ENCODE measurements at places on chromosomes 7 and 10.

DNA sequence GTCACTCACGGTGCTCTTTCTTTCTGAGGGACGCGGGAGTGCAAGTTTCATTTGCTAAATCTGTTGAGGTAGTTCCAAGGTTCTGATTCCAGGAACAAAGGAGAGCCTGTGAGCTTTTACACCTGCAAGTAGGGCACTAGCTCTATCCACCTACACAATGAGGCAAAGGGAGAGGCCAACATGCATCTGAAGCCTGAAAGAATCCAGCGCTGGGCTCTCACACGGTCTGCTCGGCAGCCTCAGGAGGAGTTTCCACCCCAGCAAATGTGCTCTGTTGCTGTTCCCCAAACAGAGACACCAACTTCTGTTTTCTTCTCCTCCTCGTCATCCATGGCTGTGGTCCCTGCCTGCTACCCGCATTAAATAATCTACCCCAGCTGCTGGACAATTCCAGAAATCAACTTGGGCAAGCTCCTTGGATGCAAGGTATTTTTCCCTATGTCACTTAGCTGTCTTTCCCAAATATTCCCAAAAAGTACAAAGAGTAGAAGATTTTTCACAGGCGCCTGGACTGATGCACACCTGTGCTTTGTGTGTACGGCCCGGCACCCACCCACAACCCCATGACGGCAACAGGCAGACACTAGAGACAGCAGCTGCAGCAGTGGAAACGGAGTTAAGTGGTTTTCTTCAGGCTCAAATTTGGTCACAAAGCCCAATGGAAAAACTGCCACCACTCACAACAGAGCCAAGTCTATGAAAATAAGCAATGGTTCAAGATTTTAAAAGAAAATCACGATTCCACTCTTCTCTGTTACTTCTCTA lies 176.8 kb downstream of the ZMYND11 start:
- DNase-seq = no peak

GRCh38 chr10:3757638-3758490 lies 27.1 kb downstream of the KLF6 start:
- DNase-seq = no peak

DNA sequence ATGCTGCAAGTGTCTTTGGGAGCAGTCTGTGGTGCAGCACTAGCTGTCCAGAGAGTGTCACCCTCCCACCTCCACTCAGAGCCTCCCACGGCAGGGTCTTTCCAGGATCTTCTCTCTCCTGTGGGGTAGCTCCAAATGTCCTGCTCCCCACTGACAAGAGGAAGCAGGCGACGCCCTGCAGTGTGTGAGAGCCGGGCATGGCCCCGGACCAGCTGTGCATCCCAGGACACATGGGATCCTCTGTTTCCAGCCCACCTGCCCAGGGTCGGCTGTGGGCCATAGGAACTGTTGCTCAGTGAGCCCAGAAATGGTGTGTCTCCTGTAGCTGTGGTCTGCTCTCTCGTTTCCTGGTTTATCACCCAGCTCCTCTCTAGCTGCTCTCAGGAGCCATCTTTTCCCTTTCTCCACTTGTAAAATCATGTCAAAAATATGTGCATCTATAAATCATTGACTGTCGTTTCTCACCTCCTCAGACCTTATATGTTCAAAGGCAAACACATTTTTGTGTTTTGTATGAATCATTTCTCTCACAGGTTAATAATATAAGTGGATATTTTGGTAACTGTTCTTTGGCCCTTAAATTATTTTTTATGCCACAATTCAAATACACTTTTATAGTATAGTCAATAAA lies 74.9 kb downstream of the VWC2 start:
- no peak for DNase-seq

DNA sequence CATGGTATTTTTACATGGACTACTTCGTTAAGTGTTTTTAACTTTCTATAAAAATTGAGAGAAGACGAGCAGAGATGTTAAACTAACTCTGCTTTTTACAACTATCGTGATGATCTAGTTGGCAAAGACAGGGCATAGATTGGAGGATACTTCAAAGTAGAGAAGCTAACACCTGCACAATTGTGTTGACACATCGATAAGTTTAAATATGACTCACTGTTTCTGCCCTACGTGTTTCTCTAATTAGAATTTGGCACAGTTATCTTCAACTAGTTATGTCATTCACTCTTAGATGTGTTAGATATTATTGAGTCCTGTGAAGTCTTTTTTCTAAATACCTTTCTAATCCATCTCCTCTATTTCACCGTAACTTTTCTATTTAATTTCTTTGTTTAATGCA lies 68.5 kb upstream of the FERD3L start:
- DNase-seq = no peak

GRCh38 chr10:81104494-81104893 lies 566.8 kb downstream of the SH2D4B start:
- DNase-seq = no peak

- no peak for DNase-seq
These were observed 12.7 kb downstream of the GPRIN2 start for GRCh38 chr10:46543466-46544377.

DNA sequence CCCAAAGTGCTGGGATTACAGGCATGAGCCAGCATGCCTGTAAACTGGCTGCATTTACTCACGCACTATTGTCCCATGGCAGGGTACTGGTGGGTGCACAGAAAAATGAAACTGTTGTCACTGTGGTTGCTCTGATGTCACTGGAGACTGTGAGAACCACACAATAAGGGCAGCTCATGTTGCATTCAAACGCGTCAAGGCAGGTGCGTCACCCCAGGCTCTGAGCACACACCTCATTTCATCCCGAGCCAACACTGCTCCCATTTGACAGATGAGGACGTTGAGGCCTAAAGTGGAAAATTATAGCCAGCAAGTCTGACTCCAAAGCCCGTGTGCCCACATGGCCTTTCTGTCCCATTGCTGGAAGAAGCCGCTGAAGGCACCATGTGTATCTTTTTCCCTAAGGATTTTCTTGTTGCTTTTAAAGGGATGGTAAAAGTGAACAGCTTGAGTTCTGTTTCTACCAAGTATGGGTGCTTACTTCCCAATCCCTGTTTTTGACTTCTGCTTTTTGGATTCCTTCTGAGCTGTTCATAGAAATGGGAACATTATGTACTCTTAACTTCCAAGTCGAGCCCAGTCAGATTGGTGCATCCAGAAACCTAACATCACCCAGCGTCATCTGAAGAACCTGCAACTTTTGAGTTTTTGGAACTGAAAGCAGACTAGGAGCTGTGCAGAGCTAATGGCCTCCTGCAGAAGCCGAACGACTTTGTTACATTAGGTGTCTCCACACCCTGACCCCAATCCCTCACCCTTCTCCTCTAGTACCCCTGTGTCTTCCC lies 60.1 kb upstream of the CARD11 start:
- DNase-seq = no peak

DNA sequence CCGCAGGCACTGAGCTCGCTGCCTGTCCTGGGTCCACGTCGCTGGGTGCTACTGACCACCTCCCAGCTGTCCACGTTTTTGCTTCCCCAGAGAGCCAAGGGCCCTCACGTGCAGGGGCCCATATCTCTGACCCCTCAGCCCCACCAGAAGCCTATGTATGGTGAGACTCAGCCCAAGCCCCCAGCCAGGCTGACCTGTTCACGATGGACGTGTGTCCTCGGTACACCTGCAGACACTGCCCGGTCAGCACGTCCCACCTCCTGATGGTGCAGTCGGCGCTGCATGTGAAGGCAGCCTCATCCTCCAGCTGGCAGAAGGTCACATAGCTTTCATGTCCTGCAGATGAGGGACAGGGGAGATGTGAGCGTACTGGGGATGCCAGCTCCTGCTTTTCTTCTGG lies 9.9 kb downstream of the WDR86 start:
- DNase-seq = no peak

DNA sequence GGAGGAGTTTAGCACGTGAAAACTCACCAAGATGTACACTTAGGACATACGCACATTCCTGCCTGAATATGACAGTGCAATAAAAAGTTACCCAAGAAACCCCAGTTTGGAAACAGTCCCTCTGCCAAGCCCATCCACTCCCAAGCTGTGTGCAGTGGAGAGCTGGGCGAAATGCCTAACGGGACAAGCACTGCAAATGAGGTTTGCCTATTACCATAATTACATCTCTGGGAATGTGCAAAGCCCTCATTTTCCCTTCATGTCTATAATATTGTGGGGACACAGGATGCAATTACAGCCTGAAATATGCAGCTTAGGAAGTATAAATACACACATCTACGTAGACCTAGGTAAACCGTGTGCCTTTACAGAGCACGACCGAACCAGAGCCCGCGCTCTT lies 117.5 kb downstream of the PLXNA4 start:
- no peak for DNase-seq

DNA sequence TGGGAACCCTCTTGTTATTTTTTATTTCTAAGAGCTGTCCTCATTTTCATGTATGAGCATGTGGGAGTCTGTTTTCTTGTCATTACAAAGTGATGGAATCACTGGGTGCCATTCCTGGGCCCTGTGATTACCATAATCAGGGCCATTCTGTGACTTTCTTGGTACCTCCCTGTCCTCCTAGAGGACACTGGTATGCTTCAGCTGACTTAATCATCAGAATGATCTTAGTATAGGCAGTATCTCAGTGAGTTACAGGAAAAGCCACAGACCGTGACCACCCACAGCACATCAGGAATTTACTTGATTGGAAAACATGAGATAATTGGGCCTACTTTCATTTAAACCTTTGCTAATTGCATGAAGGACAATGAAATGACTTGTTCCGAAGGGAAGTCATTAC lies 7.2 kb downstream of the NOM1 start:
- DNase-seq = no peak

DNA sequence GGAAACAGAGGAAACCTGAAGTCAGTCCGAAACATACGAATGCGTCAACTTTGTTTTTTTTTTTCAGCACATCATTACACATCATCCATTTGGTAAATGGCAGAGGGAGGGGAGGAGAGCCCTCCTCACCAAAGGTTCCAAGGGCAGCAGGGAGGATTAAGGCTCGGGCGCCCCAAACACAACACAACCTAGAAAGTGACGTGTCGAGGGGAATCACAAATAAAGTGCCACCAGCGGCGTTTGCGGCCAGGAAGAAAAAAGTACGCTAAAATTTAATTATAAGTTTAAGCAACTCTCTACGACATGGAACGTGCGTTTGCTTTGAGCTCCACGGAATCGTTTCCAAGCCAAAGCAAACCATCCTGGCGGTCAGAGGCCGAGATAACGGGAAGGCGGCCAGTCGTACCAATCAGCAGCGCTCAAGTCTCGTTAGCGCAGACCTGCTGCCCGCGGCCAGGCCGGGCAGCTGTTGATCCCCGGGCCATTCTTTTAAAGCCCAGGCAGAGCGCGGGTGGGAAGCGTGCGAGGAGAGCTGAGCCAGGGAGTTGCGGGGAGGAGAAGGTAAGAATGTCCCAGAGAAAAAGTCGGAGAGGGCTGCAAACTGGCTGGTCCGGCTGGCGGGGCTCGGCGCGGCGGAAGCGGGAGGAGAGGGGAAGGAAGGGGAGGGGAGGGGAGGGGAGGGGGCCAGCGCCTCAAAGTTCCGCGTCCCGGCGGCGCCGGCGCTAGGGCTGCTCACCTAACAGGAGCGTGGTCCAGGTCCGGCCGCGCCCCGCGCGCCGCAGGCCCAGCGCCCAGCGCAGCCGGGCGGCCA lies 719 bp downstream of the DPY19L1 start:
- DNase-seq = peak; percentile 37

GRCh38 chr7:36986511-36986933 lies 262.2 kb upstream of the AOAH start:
- DNase-seq = no peak

- DNase-seq = no peak
These were observed 180.1 kb downstream of the ARID5B start for GRCh38 chr10:62081341-62082270.

GRCh38 chr10:61635932-61636331 lies 26.8 kb upstream of the CABCOCO1 start:
- no peak for DNase-seq

- DNase-seq = no peak
These were observed 61.7 kb downstream of the ICA1 start for GRCh38 chr7:8200316-8200715.

DNA sequence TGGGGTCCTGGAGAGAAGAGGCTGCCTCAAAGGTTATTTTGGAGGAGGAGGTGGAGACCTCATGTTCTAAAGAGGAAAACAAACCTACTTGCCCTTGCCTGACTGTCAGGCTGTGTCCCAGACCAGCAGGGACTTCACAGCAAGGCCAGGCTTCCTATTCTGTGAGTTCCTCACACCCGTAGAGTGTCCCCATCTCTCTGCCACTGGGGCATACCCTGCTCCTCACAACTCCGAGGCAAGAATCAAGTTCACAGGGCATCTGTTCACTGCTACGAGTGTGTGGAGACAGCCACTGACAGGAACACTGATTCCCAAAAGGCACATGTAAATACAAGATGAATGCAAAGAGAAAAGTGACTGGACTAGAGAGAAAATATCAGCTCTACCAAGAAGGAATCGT lies 38.0 kb downstream of the PDE1C start:
- no peak for DNase-seq

- DNase-seq = no peak
These were observed at the start of gene ADAM8 for GRCh38 chr10:133276435-133277201. Gene ADAM8 (minus strand): TSS chr10:133276868. CDS start chr10:133276817, 51 bp downstream.

- DNase-seq = no peak
These were observed 66.6 kb downstream of the CUBN start for GRCh38 chr10:17062955-17063484.

DNA sequence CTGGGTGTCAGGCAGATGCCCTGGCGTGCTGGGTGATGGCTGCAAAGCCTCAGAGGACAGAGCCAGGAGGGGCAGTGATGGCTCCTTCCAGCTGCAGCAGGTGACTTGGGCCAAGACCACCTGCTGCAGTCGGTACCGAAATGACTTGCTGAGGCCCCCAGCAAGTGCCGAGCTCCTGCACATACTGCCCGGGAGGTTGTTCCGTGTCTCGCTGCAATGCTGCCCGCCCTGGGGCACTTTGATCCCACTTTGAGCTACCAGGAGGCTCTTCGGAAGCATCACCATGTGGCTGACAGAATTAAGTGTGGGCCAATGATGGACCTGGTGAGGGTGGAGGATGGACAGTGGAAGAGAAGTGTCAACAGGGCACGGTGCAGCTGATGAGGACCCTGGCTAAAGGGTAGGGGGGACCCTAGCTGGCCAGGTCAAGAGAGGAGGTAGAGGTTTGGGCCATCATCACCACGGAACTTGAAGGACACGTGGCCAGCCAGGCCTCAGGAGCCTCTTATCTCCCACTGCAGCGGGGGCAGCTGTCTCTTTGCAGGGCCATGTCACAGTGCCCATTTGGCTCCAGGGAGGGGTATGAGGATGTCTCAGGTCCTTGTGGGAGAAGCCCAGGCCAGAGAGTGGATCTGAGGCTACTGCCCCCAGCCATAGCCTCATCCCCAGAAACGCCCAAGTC lies 51.1 kb upstream of the NANOS1 start:
- no peak for DNase-seq

DNA sequence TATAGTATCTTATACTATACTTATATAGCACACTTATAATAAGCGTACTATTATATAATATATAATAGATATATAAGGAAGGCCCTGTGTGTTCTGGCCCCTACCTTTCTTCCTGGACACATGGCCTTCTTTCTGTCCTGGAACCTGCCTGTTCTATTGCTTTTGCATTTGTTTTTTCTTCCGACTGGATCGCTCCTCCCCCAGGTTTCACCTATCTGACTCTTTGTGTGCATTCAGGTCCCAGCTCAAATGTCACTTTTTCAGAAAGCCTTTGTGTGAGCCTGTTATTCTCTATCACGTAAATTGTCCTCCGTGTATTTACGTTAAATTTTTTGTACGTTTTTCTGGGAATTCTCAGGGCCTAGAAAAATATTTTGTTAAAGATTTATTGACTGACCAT lies 2.9 kb upstream of the TRIM8 start:
- no peak for DNase-seq

GRCh38 chr10:10830293-10830986 lies 187.2 kb upstream of the CELF2 start:
- DNase-seq = no peak

GRCh38 chr10:58994226-58995057 lies 182.0 kb upstream of the PHYHIPL start:
- DNase-seq = no peak

GRCh38 chr10:2222631-2223030 lies 485.3 kb upstream of the ADARB2 start:
- DNase-seq = no peak

Data from stimulated activated CD4-positive, alpha-beta T cell treated with anti-CD3 and anti-CD28 coated beads, TNF-alpha, amount 100 ng/mL, for 24 hours (primary cell).